Stimulated activated CD8-positive, alpha-beta memory T cell treated with anti-CD3 and anti-CD28 coated beads, Interleukin-4, amount 100 ng/mL, for 1 hour (primary cell): ENCODE measurements at places on chromosomes 6 and 20.

- no peak for DNase-seq
Measured at GRCh38 chr20:59813948-59814839, 119.2 kb downstream of the SYCP2 start.

GRCh38 chr6:15038013-15038791, 207.7 kb upstream of the JARID2 start:
- no peak for DNase-seq

DNA sequence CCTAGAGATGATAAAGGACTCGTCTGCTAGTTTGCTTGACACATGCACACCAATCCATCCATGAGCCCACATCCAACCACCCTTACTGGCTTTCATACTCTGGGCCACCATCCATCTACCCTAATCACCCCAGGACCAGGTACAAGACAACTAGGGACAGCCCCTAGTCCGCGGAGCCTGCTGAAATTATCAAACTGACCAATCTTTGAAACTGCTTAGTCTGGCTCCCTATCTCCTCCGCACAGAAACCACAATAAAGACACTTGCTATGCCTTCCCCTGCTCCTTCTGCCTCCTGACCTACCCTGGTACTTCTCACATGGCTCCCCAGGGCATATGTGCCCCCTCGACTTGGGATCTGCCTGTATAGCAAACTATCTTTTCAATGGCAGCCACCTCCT, 33.1 kb downstream of the PXDC1 start:
- DNase-seq: no peak

DNA sequence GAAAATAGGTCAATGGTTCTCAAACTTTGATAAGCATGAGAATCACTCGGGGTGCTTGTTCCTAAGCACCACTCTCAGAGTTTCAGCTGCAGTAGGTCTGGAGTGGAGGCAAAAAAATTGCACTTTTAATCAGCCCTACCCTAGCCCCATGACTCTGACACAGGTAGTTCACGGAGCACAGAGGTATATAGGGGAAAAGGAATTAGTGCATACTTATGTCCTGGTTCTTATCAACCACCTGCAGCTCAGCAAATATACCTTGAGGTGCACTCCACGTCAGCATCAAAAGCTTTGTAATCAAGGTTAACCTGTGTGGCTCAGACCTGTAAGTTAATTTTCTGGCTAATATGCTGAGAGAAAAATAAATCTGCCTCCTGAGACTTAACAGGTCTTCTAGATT, 138.8 kb upstream of the HMGN3 start:
- no peak for DNase-seq

DNA sequence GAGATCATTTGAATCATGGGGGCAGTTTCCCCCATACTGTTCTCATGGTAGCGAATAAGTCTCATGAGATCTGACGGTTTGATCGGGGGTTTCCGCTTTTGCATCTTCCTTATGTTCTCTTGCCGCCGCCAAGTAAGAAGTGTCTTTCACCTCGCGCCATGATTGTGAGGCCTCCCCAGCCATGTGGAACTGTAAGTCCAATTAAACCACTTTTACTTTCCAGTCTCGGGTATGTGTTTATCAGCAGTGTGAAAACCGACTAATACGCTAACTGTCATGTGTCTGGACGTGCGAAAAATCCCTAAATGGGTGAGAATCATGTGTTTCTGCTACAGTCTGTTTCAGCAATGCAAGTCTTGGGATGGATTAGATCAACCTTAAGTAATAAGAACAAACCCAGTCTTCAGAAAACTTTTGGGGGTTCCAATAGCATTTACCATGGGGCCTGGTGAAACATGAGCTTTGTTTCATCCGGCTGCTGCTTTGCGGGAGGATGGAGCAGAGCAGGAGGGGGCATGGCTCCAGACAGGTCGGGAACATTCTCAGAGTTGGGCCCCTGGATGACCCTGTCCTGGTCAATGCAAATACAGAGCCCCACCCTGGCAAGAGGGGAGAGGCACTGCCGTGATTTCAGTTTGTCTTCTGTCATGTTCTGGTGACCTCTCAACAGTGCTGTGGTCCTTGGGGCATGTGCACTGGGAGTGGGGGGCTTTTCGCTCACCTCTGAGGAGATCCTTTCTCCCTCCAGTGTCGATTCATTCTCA, 41.5 kb downstream of the CTCFL start:
- DNase-seq: no peak

DNA sequence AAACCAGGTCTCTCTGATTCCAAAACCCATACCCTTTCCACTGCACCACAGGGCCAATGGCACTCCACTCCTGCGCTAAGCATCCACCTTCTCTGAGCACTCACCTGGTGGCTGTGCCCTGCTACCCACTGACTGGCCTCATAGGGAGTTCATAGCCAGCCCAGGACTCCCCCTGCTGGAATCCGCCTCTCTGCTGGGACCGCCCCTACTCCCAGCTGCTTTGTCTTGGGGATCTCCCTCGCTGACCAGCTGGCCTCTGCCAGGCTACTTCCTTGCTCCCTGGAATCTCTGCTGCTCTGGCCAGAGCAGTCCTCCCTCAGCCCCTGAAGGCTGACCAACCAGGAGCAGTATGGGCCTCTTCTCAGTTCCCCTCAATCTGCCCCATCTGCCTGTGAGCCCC, 129.7 kb downstream of the FAXC start:
- DNase-seq: no peak
